ENCODE measurements at places on chromosomes 11 and 22. TPM values are rescaled to one million over a fixed set of nuclear protein-coding genes. Genes with fewer than 3 reads are reported as not detected.

DNA sequence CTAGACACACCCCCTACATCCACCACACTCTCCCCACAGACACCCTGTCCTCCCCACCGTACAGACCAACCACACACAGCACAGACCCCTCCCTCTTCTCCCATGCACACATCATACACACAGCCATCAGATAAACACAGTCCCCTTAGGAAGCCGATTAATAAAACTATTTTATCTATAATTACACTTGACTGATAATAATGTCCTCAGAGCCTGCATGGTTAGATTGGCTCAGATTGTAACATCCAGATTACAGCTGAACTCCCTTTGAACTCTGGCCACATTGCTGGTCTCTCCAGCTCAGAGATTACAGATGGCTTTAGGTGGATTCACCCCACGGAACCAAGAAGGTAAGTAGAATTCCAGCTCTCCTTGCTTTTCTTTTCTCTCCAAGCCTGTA lies 9.5 kb upstream of the ELF5 start:
- no peak overlapping the region for H3K27ac ChIP-seq
- H3K4me3 ChIP-seq, result no peak overlapping the region

Gene PDGFD
- not detected for polyA plus RNA-seq

DNA sequence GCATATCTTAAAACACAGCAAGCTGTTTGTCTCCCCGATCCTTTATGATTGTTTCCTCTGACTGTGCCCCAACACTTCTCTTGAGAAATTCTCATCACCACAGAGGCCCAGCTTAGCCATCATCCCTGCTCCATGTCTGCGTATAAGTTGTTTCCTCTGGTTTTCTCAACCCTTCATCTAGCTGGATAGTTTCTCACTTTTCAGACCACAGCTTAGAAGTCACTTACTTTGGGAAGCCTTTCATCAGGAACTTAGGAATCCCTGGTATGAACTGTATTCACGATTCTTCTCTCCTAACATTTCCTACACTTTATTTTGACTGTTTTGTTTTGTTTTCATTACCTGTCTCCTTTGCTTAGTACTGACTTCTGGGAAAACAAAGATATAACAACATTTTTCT lies 295.2 kb downstream of the GUCY1A2 start:
- DNase-seq, result no peak
- no peaks in the 10 kb centered on the region for H3K4me1 ChIP-seq
- H3K4me3 ChIP-seq, result no peak overlapping the region
- no peaks in the 10 kb centered on the region for H3K36me3 ChIP-seq
- no peaks in the 10 kb centered on the region for H3K27me3 ChIP-seq
- no peak overlapping the region for H3K27ac ChIP-seq

Gene SERPING1
- not detected for polyA plus RNA-seq

DNA sequence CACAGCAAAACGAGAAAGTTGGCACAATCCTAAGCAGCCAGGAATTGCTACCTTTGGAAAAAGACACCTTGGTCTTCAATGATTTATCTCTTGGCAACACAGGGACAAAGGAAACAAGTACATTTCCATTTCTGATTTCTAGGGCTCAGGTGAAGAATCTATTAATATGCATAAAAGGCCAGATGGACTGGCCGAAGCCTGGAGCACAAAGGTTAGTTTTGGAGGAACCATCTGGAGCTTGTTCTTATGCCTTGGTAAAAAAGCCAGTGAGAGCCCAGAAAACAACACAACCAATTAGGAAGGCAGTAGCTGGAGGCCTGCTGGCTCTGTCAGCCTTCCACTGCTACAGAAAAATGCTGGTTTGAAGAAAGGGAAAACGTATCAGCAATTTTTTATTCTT lies 713.5 kb upstream of the API5 start:
- DNase-seq, result no peak
- no peaks in the 10 kb centered on the region for H3K4me1 ChIP-seq
- no peak overlapping the region for H3K4me3 ChIP-seq

DNA sequence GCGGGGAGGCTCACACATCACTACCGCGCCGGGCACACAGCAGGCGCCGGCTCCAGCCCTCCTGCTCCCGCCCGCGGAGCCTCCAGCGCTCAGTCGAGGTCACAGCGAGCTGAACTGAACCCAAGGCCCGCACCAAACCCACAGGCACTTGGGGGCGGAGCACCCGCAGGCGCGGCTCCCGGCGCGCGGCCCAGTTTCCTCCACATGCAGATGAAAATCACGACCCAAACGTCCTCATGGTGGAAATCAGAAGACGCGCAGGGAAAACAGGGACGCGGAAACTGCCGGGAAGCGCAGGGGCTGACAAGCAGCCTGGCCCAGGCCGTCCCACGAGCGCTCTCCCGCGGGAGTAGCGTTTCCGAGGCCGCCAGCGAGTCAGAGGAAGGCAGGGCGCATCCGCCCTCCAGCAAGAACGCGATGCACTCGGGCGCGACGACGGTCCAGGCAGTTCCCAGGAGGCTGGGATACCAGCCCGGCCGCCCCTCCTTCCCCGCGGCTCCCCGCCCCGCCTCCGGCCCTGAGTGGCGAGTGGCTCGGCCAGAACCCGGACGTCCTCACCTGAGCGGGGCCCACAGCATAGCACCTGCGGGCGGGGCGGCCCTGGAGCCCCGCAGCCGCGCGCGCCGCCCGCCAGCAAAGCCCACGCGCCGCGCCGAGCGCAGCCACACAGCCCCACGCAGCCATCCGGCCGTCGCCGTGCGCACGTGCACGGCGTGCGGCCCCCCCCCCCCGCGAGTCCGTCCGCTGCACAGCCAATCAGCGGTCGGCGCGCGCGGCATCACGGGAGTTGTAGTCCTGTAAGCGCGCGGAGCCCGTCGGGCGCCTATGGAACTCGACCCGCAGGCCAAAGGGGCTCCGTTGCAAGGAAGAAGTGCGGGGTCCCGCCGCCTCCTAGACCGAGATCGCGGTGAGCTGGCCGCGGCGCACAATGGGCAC lies at the start of gene HDHD5:
Gene HDHD5 (minus strand): TSS at position 710 of the 936 bp plus-strand sequence. CDS start 26 bp downstream, at position 684.
- H3K4me3 ChIP-seq, result peak within 1 kb of the TSS; percentile 77
- H3K4me1 ChIP-seq, result peaks cover 28% of the 10 kb centered on the region
- H3K36me3 ChIP-seq, result no peaks in the 10 kb centered on the region

Gene CD3G
- 450 TPM for polyA plus RNA-seq

DNA sequence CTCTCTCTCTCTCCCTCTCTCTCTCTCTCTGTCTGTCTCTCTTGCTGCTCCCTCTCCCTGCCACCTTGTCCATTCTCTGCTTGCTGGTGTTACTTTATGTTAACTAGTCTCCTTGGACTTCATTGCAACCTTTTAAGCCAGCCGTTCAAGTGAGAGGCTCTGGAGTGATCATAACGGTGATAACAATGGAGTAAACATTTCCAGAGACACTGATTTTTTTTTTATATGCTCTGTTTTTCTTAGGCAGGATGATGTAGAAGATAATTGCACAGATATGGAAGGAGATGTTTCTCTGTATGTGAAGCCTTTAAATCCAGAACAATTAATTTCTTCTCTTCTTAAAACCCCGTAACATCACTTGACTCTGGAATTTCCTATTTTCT lies 287.7 kb downstream of the TMEM135 start:
- no peak overlapping the region for H3K4me3 ChIP-seq
- no peak overlapping the region for H3K27ac ChIP-seq
- no peaks in the 10 kb centered on the region for H3K27me3 ChIP-seq
- H3K36me3 ChIP-seq, result peaks cover 5% of the 10 kb centered on the region
- no peak for DNase-seq

Measured in CD4-positive, CD25-positive, alpha-beta regulatory T cell (primary cell).